ENCODE measurements at places on chromosomes 7 and 10.

GRCh38 chr10:96743988-96744585 lies 23.8 kb upstream of the PIK3AP1 start:
- DNase-seq = no peak

DNA sequence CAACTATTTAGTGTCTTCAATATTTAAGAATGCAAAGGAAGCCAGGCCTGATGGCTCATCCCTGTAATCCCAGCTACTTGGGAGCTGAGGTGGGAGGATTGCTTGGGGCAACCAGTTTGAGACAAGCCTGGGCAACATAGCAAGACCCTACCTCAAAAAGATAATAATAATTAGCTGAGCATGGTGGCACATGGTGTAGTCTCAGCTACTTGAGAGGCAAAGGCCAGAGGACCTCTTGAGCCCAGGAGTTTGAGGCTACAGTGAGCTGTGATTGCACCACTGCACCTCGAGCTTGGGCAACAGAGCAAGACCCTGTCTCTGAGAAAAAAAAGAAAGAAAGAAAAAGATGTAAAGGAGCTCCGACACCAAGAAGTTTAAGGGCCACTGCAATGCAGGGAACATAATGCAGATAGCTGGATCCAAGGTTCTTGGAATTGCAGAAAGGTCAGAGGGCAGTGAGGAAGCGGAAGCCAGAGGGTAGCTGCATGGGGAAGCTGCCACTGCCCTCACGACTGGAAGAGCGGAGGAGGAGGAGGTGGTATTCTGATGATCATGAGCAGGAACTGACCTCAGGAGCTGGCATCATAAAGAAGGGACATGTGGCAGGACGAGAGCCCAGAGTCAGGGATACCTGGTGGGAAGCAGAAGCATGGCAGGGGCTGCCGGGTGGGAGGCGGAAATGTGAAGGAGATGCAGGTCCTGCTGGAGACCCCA lies 60.2 kb upstream of the PODXL start:
- DNase-seq = no peak

GRCh38 chr10:13893926-13894325 lies 307.2 kb downstream of the PRPF18 start:
- peak; percentile 39 for DNase-seq

GRCh38 chr10:105187243-105187642 lies 546.2 kb downstream of the SORCS3 start:
- no peak for DNase-seq

GRCh38 chr10:92122941-92123450 lies 167.9 kb downstream of the CPEB3 start:
- no peak for DNase-seq

DNA sequence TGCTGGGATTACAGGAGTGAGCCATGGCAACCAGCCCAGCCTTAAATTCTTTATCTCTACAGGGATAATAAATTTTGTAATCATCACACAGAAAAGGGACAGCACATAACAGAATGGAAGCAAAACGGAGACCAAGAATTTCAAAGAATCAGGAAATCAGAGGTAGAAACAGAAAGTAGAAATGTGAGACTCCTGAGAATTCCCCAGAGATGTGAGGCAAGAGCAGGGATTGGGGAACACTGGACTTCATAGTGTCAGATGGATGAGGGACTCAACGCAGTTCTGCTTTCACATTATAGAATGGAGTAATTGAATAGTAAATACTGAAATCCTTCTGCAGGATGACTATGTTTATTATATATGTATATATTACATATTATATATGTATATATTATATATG lies 52.5 kb upstream of the MPP7 start:
- DNase-seq = no peak

- DNase-seq = no peak
These were observed 41.4 kb upstream of the SNX10 start for GRCh38 chr7:26250239-26250638.

DNA sequence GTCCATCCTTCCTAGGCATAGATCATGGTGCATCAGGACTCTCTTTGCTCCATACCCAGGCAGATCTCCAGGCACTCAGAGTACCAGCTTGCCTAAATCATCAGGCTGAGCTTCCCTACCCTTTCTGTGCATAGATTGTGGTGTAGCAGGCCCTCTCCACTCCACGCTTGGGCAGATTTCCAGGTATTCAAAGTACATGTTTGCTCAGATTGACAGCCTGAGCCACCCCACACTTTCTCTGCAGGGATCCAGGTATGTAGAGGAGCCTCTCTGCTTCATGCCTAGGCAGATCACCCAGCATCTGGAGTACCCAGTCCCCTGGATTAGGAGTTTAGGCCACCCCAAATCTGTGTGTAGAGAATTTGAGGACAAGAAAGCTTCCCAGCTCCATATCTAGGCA lies 957.4 kb upstream of the LRRTM3 start:
- no peak for DNase-seq

DNA sequence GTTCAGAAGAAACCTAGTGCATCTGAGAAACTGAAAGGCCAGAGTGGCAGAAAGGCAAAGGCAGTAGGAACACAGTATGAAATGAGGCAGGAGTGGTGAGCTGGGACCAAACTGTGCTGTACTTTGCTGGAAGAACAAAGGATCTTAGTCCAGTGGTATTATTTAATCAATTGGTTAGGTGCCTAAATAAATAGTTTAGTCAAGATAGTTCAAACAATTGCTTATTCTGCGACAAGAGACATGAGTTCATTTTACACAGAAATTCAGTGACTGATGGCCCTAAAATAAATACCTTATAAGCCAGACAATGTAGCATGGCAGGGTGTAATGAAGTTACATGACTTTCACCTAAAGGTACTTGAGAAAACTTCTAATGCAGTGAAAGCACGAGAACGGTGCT lies 181.8 kb upstream of the LRRN3 start:
- DNase-seq = no peak

DNA sequence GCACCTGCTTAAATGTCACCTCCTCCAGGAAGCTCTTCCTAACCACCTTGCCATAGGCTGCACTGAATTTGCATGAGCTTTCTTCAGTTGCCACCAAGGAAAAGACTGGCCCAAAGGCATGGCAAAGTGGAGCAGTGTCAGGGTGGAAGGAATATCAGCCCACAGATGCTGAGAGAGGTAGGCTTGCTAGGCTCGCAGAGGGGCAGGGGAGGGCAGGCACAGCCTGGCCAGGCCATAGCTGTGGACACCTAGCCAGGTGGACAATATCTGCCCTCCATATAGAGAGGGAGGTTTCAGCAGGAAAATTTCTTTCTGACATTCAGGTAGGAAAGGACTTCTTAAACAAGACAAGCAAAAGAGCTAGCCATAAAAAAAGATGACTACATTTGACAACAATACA lies 166.3 kb downstream of the GRID1 start:
- DNase-seq = no peak

DNA sequence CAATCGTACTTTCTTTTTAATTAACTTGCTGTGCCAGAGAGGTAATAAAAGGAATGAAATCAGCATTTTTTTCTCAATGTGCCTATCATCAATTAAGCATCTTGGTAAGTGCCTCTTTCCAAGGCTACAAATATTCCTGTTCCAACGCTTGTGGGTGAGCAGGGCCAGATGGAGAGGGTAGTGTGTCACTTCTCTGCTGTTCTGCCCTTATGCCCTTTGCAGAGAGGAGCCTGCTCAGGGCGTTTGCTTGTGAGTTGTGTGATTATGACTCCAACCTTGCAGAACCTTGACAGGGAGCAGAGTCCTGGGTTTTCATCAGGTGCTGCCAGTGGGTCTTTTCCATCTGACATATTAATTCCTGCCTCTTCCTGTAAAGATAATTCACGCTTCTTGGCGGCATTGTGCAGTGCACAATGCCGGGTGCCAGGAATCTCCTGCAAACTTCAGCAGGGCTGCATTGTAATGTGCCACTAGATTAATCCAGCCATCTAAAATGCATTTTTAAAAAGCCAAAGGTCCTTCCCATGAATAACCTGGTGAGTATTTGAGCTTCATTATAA lies 234.4 kb downstream of the ARHGAP12 start:
- DNase-seq = no peak

DNA sequence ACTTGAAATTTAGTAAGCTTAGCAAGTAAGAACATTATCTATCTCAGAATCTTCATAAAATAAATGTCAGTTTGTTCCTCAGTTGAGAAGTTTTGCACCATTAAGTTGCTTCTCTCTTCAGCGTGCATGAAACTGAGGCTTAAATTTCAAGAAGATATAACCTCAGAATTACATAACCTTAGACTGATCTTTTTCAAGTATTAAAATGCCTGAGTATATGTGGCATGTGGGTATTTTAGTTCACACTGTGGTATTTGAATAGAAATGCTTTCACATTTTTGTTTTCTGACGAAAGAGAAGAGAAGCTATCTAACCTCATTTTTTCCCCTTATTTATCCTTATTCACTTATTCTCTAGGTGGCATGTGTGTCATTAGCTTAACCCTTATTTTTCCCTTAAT lies 104.1 kb downstream of the PHF14 start:
- peak; percentile 5 for DNase-seq

DNA sequence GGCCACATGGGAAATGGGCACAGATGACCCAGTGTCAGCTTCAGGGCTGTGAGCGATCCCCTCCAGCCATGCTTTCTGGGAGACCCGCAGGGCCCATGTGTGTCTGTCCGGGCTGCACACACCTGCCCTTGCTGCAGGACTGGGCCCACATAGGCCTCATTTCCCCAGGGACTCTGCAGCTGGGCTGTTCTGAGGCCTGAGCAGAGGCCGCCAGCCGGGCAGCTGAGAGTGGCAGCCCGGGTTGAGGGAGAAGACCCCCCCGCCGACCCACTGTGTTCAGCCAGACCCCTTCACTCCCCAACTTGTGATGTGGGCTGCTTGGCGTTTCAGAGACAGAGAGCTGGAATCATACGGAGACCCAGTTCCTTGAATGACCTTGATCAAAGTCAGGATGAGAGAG lies 50.1 kb upstream of the DPYSL4 start:
- DNase-seq = no peak

GRCh38 chr7:98294326-98294725 lies 12.8 kb downstream of the BRI3 start:
- no peak for DNase-seq

DNA sequence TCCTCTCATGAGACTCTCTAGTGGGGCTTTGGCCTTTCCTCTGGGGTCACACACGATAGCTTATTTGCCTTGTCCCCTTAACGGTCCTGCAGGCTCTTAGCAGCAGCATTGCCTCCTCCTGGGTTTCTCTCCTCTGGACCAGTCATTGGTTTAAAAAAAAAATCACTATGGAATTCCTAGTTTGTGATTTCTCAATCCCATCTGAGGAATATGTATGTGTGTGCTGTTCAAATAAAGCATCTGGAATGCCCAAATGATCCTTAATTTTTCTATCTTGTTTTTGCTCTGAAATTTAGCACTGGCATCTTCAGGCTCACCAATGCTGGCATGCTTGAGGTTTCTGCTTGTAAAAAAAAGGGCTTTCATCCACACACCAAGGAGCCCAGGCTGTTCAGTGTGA lies 30.5 kb downstream of the ACTA2 start:
- DNase-seq = no peak

- DNase-seq = peak; percentile 66
These were observed 1.5 kb downstream of the PDLIM1 start for GRCh38 chr10:95289003-95289920.

GRCh38 chr10:97919012-97919411 lies 69.4 kb downstream of the GOLGA7B start:
- no peak for DNase-seq

DNA sequence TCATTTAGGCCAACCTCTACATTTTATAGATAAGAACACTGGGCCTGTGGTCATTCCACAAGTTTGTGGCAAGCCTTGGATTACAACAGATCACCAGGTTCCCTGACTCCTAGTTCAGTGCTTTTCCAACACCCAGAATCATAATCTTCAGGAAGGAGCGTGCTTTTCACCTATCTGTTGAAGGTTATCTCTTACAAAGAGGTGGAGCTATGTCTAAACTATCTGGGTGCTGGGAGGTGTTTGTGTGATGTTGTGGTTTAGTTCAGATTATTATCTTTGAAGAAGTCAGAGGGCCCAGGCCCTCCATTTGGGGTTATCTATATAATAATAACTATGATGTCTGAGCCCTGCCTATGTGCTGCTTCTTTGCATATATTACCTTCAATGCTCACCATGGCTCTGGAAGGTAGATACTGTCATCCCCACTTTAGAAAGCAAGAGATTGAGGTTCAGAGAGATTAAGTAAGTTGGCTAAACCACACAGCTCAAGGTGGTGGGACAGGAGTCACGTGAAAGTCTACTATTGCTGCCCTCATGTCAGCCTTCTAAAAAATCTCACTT lies 24.0 kb downstream of the IL2RA start:
- no peak for DNase-seq

DNA sequence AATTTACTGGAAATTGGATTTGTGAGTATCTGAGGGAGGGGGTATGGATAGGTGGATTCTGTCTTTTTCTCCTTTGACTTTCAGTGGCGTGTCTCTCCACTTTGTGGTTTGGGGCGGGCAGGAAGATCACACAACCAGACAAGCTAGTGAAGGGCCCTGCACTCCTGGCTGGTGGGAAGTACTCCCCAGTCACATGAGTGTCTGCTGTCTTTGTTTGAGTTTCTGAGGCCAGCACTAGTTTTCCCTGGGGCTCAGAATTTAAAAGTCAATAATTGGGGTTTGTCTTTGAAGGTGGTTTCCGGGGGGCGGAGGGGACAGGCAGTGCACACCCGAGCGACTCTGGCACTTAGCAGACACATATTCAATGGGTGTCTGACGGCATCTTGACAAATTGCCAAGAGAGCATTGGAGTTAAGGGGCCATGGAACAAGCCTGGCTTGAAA lies 120.1 kb downstream of the WDFY4 start:
- DNase-seq = no peak

GRCh38 chr7:95537468-95537867 lies 51.7 kb downstream of the ASB4 start:
- no peak for DNase-seq

GRCh38 chr10:35421553-35422178 lies 85.4 kb downstream of the CCNY start:
- peak; percentile 95 for DNase-seq

- DNase-seq = peak; percentile 74
These were observed 196.3 kb downstream of the JCAD start for GRCh38 chr10:29862923-29863614.

DNA sequence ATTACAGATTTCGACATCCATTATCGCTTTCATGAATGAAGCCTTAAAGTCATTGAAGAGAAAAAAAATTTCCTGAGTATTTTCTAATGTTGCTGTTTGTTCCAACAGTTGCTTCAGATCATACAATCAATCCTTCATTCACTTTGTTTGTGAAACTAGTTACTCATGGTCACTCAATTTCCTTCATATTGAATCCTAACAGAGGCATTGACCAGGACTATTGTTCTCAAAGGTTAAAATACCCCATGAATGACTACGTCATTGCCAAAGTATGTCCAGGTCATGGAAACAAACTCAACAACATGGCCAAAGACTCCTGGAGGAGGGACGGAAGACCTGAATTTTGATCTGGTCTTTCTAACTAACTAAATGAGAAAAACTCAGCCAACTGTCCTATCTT lies 54.0 kb upstream of the ABCB5 start:
- DNase-seq = no peak

- DNase-seq = no peak
These were observed 52.6 kb upstream of the HECTD2 start for GRCh38 chr10:91357497-91357896.

DNA sequence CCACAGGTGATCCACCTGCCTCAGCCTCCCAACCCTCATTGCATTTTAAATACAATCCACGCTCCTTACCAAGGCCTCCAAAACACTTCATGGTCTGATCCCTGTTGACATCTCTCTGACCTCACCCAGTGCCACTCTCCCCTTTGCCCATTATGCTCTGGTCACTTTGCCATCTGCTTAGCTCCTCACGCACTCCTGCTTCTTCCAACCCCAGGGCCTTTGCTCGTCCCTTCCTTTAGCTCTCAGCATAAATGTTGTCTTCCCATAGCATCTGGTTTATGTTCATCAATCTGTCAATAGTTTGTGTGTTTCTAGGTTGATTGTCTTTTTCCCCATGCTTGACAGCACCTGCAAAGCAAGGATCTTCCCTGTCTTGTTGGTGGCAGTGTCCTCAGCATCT lies 14.1 kb downstream of the NPFFR1 start:
- no peak for DNase-seq
